Stimulated activated CD8-positive, alpha-beta memory T cell treated with anti-CD3 and anti-CD28 coated beads, Interleukin-4, amount 100 ng/mL, for 1 hour (primary cell): ENCODE measurements at places on chromosomes 12 and 14.
A peak's percentile ranks its signal among the peaks of the same experiment; 100 is the strongest.

- no peak for DNase-seq
Measured at GRCh38 chr12:2795291-2796186, 769 bp downstream of the FKBP4 start.

DNA sequence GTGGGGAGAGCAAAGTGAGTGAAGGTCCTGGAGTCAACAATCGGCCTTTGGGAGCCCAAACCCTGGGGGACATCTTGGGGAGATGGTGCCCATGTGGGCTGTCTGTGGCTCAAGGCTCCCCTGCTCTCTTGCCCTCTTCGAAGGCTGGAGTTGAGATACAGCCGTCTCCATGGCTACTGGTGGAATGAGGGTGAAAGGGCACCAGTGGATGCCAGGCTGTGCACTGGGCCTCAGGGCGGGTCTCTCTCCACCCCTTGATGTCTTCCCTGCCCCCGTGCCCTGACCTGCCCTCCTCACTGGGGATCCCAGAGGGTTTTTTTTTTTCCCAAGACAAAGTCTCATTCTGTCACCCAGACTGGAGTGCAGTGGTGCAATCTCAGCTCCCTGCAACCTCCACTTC is 2.0 kb upstream of the ANKRD9 start:
- no peak for DNase-seq

- no peak for DNase-seq
Measured at GRCh38 chr12:34108405-34108803, 86.1 kb downstream of the ALG10 start.

DNA sequence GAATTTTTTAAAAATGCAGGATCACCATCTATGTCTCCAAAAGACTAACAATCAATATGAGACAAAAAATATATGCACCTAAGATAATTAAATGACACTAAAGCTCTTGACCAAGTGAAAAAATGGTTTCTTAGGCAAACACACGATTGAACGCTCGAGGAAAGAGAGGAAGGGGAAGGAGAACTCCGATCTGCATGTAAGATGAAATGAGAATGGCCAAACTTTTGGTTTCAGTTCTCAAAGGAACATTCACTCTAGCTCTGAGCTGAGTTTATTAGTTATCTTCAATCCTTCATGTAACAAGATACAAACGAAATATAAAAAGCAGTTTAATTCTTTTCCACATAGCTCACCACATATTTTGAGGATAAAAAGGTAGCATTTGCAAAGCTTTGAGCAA is 2.8 kb downstream of the DYRK4 start:
- no peak for DNase-seq

- DNase-seq, result no peak
Measured at GRCh38 chr12:5964913-5965900, 20.1 kb upstream of the ANO2 start.

GRCh38 chr14:100715803-100716202 is 10.9 kb upstream of the DLK1 start:
- DNase-seq, result no peak

GRCh38 chr14:32436993-32437392 is 107.9 kb downstream of the AKAP6 start:
- no peak for DNase-seq

GRCh38 chr12:93502802-93503623 is 35.7 kb downstream of the MRPL42 start:
- peak; percentile 28 for DNase-seq

DNA sequence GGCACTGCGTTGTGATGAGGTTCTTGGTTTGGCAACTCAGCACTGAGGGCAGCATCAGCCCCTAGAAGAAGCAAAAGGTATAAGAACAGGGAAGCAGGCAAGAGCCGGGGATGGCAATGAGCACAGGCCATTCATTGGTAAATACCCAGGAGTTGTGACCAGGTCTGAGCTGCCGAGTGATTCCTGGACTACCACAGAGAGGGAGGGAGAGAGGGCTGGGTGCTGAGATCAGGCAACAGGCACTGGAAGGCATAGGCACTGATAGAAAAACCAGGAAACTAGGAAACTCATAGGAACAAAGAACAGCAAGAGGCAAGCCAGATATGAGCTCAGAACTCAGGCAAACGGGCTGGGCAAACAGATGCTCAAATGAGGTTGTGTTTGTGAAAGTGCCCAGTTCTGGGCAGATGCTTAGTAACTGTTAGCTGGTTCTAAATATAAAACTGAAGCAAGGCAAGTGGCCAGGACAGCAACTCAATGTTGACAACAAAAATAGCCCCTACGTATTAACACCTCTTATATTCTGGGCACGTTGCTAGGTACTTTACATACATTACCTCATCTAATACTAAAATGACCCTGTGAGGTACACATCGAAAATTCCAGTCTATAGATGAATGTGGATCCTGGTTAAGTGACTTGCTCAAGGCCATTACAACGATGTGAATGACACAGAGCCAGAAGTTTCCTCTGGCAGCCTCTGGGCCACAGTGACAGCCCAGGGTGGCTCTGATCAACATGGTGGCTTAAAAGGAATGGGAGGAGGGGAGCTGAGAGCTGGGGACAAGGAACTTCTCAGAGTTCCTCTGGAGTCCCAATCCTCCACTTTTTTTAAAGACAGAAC is 121.1 kb downstream of the PRMT8 start:
- no peak for DNase-seq

DNA sequence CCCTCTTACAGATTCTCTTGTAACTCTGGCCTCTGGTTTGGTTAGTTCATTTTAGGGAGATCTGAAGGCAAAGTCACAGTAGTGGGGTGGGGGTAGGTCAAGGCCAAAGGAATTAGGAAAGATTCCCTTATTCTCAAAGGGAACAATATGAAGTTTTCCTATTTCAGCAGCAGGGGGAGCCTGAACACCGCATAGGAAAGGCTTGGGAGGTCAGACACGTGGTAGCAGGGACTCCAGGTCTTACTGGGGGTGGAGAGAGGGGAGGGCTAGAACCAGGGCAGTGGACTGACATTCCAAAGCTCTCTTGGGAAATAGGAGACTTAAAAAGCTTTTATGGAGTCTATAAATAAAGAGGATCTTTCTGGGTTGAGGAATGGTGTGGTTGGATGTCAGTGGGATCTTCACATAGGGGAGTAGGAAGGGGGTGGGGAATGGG is 1.3 kb downstream of the ZC3H10 start:
- DNase-seq, result no peak
